GM13977 (cell line): ENCODE measurements at places on chromosomes 13 and 19.
A peak's percentile ranks its signal among the peaks of the same experiment; 100 is the strongest.

GRCh38 chr19:16338470-16339360, 14.1 kb downstream of the KLF2 start:
- DNase-seq, result peak; percentile 66

DNA sequence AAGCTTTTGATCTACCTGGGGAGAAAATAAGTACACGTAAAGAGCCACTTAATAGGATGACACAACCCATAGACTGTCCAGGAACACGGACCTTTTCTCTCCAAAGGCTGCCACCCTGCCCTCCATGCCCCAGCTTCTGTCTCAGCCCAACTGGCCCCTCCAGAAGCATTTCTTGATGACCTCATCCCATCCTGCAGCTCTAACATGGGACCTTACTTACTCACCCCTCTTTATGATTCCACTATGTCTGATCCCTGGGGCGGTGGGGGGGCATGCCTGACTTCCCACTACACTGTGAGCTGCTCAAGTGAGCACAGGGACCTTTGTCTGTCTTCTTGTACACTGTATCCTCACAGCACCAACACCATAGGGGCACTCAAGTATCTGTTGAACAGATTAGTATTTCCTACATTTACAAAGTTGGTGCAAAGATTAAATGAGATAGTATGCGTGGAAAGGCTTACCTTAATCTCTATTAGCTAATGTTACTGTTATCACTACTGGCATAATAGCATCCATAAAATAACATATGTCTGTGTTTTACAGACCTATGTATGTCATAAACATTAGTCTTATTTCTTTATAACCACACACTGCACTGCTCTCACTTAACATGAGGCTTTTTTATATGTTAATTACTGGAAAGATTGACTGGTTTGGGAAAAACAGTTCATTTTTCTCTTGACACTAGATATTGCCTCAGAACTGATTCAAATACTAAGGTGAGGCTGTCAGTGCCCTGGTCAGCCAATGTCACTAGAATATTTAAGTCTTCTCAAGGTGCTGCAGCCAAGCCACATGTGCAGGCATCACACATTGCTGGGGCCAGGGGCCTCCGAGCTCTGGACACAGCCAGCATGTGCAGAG, 100.9 kb downstream of the FOXO1 start:
- DNase-seq, result no peak

- no peak for DNase-seq
These were observed 249.6 kb downstream of the GPC6 start for GRCh38 chr13:93476175-93476574.

DNA sequence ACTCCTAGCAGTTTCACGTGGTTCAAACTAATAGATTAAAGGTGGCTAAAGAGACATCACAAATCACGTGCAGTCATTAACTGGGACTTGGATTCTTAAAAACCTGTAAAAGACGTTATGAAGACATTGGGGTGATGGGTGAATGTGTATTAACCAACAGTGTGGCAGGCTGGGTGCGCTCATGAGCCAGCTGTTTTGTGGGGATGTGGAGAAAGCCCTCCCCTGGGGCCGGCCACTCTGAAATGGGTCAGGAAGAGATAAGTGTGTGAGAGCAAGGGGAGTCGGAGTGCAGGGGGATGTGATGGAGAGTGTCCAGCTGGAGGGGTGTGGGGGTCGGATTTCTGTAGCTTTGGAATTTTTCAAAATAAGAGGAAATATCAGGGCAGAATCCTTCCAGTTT, 10.4 kb downstream of the UPF1 start:
- DNase-seq, result no peak

- peak; percentile 34 for DNase-seq
These were observed 48.9 kb upstream of the PABPC3 start for GRCh38 chr13:25046985-25047511.

GRCh38 chr19:677201-677600, 1.0 kb downstream of the FSTL3 start:
- no peak for DNase-seq
